ENCODE measurements at places on chromosomes 12 and 14.

DNA sequence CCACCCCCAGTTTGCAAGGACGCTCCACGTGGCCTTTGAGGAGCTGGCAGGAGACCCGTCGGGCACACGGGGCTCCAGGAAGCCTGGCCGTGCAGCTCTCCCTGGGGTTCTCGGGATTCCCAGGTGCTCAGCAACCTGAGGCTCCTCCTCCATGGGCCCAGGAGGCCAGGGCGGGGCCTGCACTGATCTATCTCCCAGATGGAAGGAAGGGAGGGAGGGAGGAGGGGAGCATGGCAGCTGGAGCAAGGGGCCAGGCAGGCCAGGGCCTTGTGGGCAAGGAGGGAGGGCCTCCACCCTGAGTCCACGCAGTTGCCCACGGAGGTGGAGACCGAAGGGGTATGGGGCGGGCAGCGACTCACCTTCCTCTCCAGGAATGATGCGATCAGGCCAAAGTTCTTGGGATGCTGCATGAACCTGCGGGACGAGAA, 127.3 kb downstream of the RFLNA start:
- DNase-seq: no peak

DNA sequence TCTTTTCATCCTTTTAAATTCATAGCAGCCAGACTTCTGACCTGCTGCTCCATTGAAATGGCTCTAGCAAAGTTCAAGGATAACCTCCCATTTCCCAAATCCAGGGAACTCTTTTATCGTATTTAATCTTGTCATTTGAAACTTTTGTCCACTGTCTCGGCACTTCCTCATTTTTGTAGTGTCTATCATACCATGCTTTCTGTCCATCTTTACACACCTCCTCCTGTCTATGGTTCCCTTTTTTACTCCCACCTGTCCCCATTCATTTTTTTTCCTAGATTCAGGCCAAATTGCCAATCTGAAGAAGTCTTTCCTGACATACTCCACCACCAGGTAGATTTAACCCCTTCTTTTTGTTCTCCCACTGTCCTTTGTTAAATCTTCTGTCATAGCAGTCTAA, 31.0 kb downstream of the NFYB start:
- DNase-seq: no peak

DNA sequence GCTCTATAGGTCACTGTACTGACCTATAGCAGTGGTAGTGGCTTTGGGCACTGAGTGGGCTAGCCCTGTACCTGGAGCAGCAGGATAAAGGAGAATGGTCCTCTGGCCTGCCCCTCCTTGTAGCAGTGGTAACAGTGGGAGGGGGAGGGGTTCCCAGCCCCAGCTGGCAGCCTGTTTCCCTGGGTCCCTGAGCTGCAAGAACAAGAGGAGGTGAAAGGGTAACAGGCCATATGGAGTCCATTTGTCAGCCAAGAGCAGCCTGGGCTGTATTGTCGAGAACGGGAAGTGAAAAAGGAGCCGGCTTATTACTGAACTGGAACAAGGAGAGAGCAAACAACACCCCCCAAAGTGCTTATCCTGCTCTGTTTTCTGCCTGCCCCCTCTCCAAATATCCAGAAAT, 73.8 kb upstream of the SRSF5 start:
- DNase-seq: peak; percentile 74

DNA sequence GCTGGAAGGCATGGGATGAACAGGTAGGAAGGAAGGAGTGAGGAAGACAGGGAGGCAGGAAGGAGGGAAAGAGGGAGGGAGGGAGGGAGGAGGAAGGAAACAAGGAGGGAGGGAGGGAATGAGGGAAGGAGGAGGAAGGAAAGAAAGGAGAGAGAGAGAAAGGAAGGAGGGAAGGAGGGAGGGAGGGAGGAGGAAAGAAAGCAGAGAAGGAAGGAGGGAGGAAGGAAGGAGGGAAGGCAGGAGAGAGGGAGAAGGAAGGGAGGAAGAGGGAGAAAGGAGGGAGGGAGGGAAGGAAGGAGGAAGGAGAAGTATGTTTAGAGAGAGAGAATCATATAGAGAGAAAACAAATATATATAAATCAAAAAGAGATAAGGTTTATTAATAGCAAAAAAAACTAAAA, 175.9 kb upstream of the FOXN3 start:
- no peak for DNase-seq

Measured in suppressor macrophage (primary cell).